GM23338 (cell line): ENCODE measurements at places on chromosomes 12 and 14.

DNA sequence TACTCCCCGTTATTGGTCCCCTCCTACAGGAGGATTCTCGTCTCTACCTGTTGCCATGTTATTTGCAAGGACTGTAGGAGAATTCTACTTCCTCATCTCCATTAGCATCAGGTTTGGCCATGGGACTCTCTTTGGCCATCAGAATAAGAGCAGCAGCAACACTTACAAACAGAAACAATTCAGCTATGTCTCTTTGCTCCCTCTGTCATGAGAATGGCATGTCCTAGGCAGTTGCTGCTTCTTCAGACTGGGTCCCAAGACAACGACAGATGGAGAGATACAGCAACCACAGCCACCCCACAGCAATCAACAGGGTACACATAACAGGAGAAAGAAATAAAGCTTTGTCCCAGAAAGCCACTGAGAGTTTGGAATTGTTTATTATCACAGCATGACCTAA lies 19.7 kb downstream of the SLC41A2 start:
- no peak overlapping the region for H3K4me3 ChIP-seq
- no peak overlapping the region for H3K27ac ChIP-seq
- no peaks in the 10 kb centered on the region for H3K36me3 ChIP-seq
- H3K27me3 ChIP-seq = no peaks in the 10 kb centered on the region

GRCh38 chr12:89970722-89971121 lies 262.1 kb upstream of the ATP2B1 start:
- H3K4me3 ChIP-seq = no peak overlapping the region
- no peak overlapping the region for H3K27ac ChIP-seq
- no peaks in the 10 kb centered on the region for H3K27me3 ChIP-seq
- DNase-seq = no peak
- peaks cover 4% of the 10 kb centered on the region for H3K4me1 ChIP-seq

- H3K4me3 ChIP-seq = no peak overlapping the region
- H3K4me1 ChIP-seq = peaks cover 27% of the 10 kb centered on the region
- no peaks in the 10 kb centered on the region for H3K27me3 ChIP-seq
- no peak for DNase-seq
Observed at GRCh38 chr14:22484632-22485031, 104.4 kb downstream of the DAD1 start.

DNA sequence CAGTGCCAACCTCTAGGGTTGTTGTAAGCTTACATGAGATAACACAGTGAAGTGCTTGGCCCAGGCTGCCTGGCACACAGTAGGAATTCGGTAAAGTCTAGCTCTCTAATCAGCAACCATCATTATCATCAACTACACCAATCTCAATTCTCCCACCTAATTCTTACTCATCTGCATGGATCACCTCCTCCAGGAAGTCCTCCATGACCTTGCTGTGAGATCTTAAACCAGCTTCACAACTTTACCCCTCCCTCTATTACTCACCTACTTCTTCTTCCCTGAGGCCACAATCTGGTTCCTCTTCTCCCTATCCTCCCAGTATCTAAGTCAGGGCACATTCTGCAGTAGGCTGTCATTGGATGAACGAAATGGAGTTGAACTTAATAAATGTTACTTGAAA lies 67.3 kb downstream of the GSC start:
- no peaks in the 10 kb centered on the region for H3K4me1 ChIP-seq
- no peak overlapping the region for H3K4me3 ChIP-seq
- no peak for DNase-seq
- H3K36me3 ChIP-seq = no peaks in the 10 kb centered on the region

- no peaks in the 10 kb centered on the region for H3K27me3 ChIP-seq
- H3K27ac ChIP-seq = peak overlapping the region; percentile 66; the same call in 1 of the 2 replicates
- H3K4me1 ChIP-seq = peaks cover 27% of the 10 kb centered on the region
- no peak overlapping the region for H3K4me3 ChIP-seq
Observed at GRCh38 chr14:50060871-50061663, 55.3 kb downstream of the VCPKMT start.

GRCh38 chr14:22896760-22897159 lies 13.7 kb downstream of the REM2 start:
- peaks cover 41% of the 10 kb centered on the region for H3K27me3 ChIP-seq
- H3K27ac ChIP-seq = no peak overlapping the region
- DNase-seq = peak; percentile 86
- H3K4me1 ChIP-seq = peaks cover 14% of the 10 kb centered on the region
- H3K4me3 ChIP-seq = no peak overlapping the region

DNA sequence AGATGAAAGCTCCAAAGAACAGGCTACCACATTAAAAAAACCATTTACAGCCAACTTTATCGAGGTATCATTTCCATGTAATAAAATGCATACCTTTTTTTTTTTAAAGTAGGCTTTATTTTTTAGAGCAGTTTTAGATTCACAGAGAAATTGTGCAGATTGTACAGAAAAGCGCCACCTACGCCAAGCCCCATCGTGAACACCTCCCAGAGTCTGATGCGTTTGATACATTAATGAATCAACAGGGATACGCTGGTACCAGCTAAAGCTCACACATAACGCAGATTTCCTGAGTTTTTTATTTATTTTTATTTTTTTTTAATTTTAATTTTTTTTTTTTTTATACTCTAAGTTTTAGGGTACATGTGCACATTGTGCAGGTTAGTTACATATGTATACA lies 129.9 kb downstream of the KIF26A start:
- H3K27ac ChIP-seq = no peak overlapping the region
- DNase-seq = no peak
- H3K27me3 ChIP-seq = no peaks in the 10 kb centered on the region
- H3K36me3 ChIP-seq = no peaks in the 10 kb centered on the region

- H3K27me3 ChIP-seq = no peaks in the 10 kb centered on the region
- no peak overlapping the region for H3K4me3 ChIP-seq
- H3K36me3 ChIP-seq = 0 out of 2 replicates have a peak, but pooled peaks cover under 1% of the 10 kb centered on the region
- no peak overlapping the region for H3K27ac ChIP-seq
Observed at GRCh38 chr12:63814146-63814772, 30.2 kb upstream of the SRGAP1 start.

GRCh38 chr12:65675141-65675621 lies 149.1 kb upstream of the HMGA2 start:
- DNase-seq = no peak
- H3K36me3 ChIP-seq = no peaks in the 10 kb centered on the region
- no peak overlapping the region for H3K27ac ChIP-seq

- no peaks in the 10 kb centered on the region for H3K27me3 ChIP-seq
- H3K4me1 ChIP-seq = no peaks in the 10 kb centered on the region
- DNase-seq = peak; percentile 74
Observed at GRCh38 chr14:67722293-67722692, 20.6 kb downstream of the RDH12 start.

DNA sequence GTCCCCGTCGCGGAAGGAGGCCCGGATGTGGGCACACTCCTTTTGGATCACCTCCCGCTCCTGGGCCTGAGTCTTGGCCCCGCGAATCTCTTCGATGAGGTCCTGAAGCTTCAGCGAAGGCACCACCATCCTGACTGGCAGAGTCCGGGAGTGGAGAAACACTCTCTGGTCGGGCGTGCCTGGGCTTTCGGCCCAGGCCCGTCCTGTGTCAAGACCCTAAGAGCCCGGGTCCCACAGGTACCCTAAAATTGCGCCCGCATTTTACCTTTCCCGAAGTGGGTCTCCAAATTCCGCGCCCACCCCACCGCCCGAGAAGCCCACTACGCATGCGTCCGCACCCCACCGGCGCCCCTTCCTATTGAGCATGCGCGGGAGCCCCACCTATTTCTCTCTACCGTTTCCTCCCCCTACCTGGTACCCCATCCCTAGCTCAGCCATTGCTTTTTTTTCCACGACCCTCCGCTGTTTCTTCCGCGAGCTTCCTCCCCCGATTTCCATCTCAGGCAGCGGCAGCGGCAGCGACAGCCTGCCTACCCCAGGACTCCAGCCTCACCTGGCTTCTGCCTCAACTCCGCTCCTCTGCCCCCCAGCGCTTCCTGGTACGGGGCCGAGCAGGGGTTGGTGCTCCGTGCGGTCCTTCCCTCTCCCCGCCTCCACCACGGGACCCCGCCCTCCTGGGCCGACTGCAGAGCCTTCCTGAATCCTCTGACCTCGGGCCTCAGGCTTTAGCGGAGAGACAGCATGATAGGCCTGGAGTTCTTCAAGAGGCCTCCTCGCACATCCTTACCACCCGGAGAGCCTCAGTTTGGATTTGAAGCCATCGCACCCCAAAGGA lies at the start of gene AP1G2:
Gene AP1G2, minus strand, starts transcription at position 606 of the 835 bp plus-strand sequence. Its CDS starts 477 bp downstream, at position 129.
- peak; percentile 94 for DNase-seq
- H3K27ac ChIP-seq = peak within 1 kb of the TSS; percentile 91
- peak within 1 kb of the TSS; percentile 80 for H3K4me3 ChIP-seq
- H3K27me3 ChIP-seq = no peaks in the 10 kb centered on the region

GRCh38 chr12:67524861-67525616 lies 123.5 kb upstream of the DYRK2 start:
- peaks cover 36% of the 10 kb centered on the region for H3K4me1 ChIP-seq
- peak overlapping the region; percentile 80 for H3K27ac ChIP-seq
- peak; percentile 38 for DNase-seq
- H3K36me3 ChIP-seq = no peaks in the 10 kb centered on the region

DNA sequence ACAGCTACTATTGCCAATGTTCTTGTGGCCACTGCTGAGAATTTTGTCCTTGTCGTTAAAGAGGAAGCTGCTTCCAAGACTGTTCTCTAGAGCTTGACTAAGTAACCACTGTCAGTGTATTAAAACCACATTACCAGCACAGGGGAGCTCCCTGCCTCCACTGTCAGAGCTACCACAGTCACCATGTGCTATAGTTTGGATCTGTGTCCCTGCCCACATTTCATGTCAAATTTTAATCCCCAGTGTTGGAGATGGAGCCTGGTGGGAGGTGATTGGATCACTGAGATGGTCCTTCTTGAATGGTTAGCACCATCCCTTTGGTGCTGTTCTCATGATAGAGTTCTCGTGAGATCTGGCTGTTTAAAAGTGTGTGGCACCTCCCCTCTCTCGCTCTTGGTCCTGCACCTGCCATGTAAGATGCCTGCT lies 23.2 kb upstream of the RAP1B start:
- no peak for DNase-seq
- H3K4me1 ChIP-seq = no peaks in the 10 kb centered on the region
- H3K36me3 ChIP-seq = no peaks in the 10 kb centered on the region
- no peak overlapping the region for H3K27ac ChIP-seq

- H3K4me1 ChIP-seq = peaks cover 10% of the 10 kb centered on the region; the same call in 1 of the 2 replicates
- H3K36me3 ChIP-seq = peaks cover 4% of the 10 kb centered on the region; the same call in 1 of the 2 replicates
- no peaks in the 10 kb centered on the region for H3K27me3 ChIP-seq
- no peak overlapping the region for H3K27ac ChIP-seq
- no peak for DNase-seq
Observed at GRCh38 chr12:30746190-30746589, 8.6 kb downstream of the CAPRIN2 start.

DNA sequence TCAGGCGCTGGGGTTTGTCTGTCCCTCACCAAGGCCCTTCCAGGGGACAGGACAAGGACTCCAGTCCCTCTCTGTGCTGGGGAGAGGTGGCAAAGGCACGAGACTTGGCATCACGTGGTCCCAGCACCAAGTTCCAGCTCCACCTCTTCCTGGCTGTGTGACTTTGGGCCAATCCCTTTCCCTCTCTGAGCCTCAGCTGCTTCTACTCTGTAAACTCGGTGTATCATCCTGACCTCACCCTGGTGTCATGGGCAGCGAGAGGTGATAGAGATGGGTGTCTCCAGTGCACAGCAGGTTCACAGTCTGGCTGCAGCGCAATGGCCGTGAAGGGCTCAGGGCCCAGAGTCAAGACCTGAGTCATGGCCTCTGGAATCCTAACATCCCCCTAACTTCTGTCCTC lies 54.0 kb downstream of the MVK start:
- no peak overlapping the region for H3K27ac ChIP-seq
- no peaks in the 10 kb centered on the region for H3K36me3 ChIP-seq
- peaks cover 6% of the 10 kb centered on the region; the same call in 1 of the 2 replicates for H3K4me1 ChIP-seq
- H3K4me3 ChIP-seq = no peak overlapping the region
- DNase-seq = no peak

DNA sequence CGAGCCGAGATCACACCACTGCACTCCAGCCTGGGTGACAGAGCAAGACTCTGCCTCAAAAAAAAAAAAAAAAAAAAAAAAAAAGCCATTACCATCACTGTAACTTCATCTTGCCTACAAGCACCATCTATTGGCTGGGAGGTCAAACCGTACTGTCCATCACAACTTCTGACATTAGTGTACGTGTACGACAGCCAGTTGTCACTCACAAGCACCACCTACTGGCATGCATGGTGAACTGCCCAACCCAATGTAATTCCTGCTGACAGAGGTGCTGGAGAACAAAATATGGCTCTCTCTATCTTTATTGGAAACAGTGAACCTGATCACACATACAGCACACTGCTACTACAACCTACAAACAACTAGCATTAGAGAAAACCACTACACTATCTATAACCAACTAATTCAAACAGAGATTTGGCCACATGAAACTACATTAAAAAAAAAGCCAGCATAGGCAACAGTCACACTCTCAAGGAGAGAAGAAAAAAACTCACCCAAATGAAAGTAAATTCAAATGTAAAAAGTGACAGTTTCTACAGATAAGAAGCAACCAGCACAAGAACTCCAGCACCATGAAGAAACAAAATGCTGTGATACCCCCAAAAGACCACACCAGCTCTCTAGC lies 82.3 kb downstream of the PUS7L start:
- DNase-seq = peak; percentile 60
- no peak overlapping the region for H3K4me3 ChIP-seq
- H3K27ac ChIP-seq = no peak overlapping the region
- no peaks in the 10 kb centered on the region for H3K36me3 ChIP-seq

- H3K27me3 ChIP-seq = no peaks in the 10 kb centered on the region
- H3K4me1 ChIP-seq = no peaks in the 10 kb centered on the region
- DNase-seq = no peak
- peaks cover 23% of the 10 kb centered on the region for H3K36me3 ChIP-seq
- no peak overlapping the region for H3K27ac ChIP-seq
- H3K4me3 ChIP-seq = no peak overlapping the region; the same call in 1 of the 2 replicates
Observed at GRCh38 chr14:19902409-19902808, 18.0 kb upstream of the OR4K5 start.

DNA sequence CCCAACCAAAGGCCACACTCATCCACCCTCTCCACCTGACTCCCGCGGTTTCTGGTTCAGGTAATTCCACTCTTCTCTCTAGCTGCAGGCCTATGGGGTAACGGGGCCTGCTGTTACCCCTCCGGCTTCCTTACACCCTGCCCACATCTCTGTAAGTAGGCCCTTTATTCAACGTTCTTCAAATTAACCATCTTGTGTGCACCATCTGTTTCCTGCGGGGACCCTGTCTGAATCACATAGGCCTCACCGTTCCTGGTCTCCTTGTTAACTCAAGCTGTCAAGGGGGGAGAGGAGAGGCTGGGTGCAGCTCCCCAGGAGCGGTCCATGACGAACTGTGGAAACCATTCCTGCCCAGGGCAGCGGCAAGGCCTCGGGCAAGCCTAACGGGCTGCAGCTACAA lies 9.3 kb upstream of the DLK1 start:
- no peaks in the 10 kb centered on the region for H3K27me3 ChIP-seq
- no peak overlapping the region for H3K27ac ChIP-seq
- no peak overlapping the region for H3K4me3 ChIP-seq

- H3K27ac ChIP-seq = no peak overlapping the region
- H3K4me3 ChIP-seq = no peak overlapping the region
- no peak for DNase-seq
- H3K27me3 ChIP-seq = no peaks in the 10 kb centered on the region
- peaks cover 18% of the 10 kb centered on the region for H3K4me1 ChIP-seq
Observed at GRCh38 chr12:116528065-116528464, 31.1 kb upstream of the MAP1LC3B2 start.

- no peak overlapping the region for H3K4me3 ChIP-seq
- DNase-seq = no peak
- H3K36me3 ChIP-seq = no peaks in the 10 kb centered on the region; the same call in 1 of the 2 replicates
Observed at GRCh38 chr12:4518106-4518728, 20.5 kb upstream of the RAD51AP1 start.
